ENCODE measurements at places on chromosomes 3 and 15.

GRCh38 chr3:106809041-106809440 is 568.2 kb upstream of the CCDC54 start:
- DNase-seq, result no peak

DNA sequence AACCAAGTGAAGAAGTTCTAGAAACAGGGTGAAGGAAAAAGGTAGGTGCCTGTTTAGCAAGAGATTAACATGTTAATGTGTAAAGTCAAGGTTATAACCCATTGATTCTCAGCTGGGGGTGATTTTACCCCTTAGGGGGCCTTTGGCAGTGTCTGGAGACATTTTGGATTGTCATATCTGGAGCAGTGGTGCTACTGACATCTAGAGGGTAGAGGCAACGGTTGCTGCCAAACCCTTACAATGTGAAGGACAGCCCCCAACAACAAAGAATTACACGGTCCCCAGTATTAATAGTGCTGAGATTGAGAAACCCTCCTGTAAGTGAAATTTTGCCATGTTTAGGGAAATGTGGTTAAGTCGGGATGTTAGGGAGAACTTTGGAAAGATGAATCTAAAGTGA is 74.7 kb downstream of the CRYBG3 start:
- DNase-seq, result no peak

- peak; percentile 5 for DNase-seq
Observed at GRCh38 chr3:102712896-102713295, 278.1 kb downstream of the ZPLD1 start.

GRCh38 chr3:31343075-31343474 is 189.7 kb upstream of the STT3B start:
- no peak for DNase-seq

DNA sequence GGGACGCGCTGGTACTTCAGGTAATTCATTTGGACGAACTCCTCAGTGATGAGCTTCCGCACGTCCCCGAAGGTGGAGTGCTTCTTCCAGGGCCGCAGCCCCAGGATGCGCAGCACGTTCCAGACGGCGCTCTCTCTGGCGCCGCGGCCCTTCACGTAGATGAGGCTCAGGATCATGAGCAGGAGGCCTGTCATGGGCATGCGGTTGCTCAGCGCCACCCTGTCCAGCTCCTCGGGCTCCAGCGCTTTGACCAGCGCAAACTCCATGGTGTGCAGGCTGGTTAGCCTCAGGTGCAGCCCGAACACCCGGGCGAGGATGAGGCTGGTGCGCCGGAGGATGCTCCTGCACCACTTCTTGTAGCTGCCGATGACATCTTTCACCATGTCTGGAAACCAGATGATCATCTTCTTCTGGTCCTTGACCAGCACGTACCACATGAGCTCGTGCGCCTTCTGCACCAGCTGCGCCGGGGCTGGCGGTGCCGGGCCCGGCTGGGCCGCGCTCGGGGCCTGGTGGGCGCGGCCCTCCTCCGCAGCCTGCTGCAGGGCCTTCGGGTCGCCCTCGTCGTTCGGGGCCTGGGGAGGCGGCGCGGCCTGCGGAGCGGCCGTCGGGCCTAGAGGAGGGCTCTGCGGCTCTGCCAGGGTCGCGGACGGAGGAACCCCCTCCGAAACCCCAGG is 501 bp downstream of the NDN start:
- no peak for DNase-seq
